ENCODE measurements at places on chromosomes 5 and 9.

DNA sequence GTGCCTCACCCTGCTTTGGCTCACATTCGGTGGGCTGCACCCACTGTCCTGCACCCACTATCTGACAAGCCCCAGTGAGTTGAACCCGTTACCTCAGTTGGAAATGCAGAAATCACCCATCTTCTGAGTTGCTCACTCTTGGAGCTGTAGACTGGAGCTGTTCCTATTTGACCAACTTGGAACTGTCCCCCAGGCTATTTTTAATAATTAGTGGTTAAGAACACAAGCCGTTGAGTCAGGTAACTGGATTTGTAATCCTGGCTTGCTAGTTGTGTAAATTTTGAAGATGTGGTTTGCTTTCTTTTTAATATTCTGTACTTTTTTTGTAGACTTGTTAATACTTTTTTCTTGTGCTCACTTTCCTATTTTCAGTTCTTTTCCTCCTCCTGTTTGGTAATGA is 81.2 kb downstream of the CNTLN start:
- DNase-seq: no peak

DNA sequence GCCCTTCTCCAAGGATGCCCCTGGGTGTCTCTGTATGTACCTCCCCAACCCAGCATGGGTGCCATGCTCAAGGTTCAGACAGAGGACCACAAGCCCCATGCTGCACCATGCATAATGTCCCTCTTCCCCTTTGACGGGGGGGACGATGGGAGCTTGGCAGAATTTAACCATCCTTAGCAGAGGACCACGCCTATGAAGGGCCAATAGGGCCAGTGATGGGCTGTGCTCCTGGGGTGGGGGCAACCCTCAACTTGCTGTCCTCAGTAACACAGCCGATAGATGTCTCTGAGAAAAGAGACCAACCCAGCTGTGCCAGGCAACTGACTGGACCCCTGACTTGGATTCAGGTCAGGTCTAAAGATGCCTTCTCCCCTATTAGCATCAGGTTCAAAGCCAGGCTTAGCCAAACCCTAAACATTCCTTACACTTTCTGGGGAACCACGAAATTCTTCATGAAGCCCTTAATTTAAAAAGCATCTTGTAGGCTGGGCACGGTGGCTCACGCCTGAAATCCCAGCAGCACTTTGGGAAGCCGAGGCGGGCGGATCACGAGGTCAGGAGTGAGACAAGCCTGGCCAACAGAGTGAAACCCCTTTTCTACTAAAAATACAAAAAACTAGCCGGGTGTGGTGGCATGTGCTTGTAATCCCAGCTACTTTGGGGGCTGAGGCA is 20.7 kb upstream of the JADE2 start:
- DNase-seq: no peak

DNA sequence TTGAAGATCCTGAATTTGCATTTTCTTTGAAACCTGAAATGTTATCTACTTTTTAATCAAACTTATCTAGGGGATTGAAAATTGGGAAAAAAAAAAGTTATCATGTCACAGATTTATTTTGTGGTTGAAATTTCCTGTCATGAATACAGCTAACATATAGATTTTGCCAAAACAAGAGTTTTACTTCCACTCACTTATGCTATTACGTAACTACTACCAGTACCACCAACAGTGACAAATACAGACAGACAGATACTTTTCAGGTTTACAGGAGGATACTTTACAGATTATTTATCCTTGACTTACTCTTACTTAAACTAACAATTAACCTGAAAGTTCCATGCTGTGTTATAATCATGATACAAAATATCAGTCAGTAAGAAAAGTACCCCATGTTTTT is 6.8 kb upstream of the MRPS30 start:
- no peak for DNase-seq

GRCh38 chr5:36407396-36407795 is 105.7 kb upstream of the RANBP3L start:
- DNase-seq: no peak

GRCh38 chr5:142754031-142754430 is 16.1 kb upstream of the ARHGAP26 start:
- DNase-seq: no peak

GRCh38 chr5:52837591-52838001 is 49.9 kb downstream of the ITGA1 start:
- DNase-seq: no peak

GRCh38 chr5:126516133-126516532 is 78.9 kb downstream of the ALDH7A1 start:
- DNase-seq: no peak

Measured in upper lobe of left lung (tissue), 6 donors.